Cerebellar nuclear complex (tissue), 1 donor: ENCODE measurements at places on chromosomes 2 and 18.

GRCh38 chr2:15892151-15892880, 48.0 kb upstream of the MYCN start:
- no peak for DNase-seq

DNA sequence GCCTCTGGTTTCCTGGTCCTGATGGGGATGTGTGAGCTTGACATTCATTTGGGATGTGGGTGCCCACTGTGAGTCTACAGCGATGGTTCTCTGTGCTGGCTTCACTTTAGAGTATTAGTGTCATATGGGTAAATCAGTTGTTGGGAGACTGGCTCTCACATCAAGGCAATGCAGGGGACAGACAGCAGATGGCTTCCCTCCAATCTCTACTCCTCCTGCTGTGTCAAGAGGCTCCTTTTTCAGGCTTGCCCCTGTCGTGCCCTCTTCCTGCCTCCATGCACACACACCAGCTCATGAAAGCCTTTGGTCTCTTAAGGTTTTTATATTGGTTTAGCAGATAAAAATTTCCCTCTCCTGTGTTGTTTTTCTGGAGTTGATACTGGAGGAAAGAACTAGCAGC, 315.6 kb downstream of the RDH14 start:
- DNase-seq = no peak

- DNase-seq = no peak
Measured at GRCh38 chr18:78660311-78660710, 319.3 kb upstream of the SALL3 start.

DNA sequence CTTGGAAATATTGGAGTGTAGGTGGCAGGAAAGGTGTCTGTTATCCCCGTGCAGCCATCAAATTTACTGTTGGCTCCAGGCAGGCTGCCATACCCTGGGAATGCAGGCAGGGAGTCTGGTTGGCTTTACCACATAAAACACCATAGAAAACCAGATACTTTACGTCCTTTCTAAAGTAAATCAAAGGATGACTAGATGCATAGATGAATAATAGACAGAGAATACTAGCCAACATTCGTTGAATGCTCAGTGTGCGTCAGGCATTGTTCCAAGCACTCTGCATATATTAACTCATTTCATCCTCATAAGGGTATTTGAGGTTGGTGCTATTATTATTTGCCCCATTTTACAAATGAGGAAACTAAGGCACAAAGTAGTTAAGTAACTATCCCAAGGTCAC, 65.2 kb downstream of the VSNL1 start:
- no peak for DNase-seq

DNA sequence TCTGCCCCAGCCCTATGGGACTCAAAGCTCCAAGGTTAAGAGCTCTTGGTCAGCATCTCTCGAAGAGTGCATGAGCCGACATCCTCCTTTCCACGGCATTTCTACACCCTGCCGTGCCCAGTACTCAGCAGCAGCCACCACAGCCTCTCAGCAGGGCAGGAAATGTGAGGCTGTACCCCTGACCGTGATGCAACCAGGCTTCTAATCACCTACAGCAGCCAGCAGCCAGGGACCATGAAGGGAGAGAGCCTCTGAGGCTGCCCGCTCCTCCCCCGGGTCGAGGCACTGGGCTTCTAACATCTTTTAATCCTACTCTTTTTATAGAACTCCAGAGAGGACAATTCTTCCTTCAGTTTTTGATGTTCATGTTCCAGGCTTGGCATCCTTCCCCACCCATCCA, 6.5 kb downstream of the CYS1 start:
- no peak for DNase-seq

DNA sequence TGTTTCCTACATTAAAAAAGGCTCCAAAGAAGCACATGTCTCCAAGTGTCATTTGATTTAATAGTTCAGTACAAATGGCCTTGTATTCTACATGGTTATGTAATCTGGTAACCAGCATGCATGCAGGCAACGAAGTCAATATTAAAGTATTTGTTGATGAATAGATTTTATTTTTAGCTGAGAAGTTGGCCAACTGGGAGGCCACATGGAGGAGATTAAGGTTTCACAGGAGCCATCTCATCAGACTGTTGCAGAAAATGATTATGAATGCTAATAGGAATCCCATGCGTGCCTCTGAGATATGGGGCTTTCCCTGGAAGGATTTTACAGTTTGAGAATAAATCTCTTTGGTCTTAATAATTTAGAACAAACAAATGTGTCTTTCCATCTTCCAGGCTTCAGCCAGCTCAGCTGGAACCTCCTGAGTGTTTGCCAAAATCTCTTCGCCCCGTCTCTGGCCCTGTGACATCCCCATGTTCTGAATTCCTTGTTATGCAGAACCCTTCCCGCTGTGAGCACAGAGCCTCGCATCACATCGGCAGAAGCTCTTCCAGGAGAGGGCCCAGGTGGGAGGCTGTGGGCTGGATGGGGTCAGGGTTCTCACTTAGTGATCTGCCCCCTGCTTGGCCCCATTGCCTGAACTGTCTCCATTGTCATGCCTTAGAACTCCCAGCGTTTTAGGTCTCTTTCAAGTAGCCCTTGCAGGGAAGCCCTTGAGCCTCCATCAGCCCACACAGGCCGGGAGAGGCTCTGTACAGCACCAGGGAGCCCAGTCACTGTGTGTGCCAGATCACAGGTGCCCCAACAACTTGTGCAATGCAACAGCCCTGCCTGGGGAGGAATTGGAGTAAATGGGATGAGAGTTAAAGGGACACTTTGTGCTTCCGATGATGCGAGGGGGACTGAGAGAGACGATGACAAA, 190.5 kb upstream of the TWIST2 start:
- DNase-seq = no peak

GRCh38 chr18:58315739-58316215, 271.8 kb downstream of the NEDD4L start:
- no peak for DNase-seq

- no peak for DNase-seq
Measured at GRCh38 chr2:101047075-101047766, 45.1 kb downstream of the RPL31 start.
